ENCODE measurements at places on chromosomes 3 and 15. TPM values are rescaled to one million over a fixed set of nuclear protein-coding genes. Genes with fewer than 3 reads are reported as not detected.
A peak's percentile ranks its signal among the peaks of the same experiment; 100 is the strongest.

TMEM45A gene
- 6.9 TPM for polyA plus RNA-seq

DNA sequence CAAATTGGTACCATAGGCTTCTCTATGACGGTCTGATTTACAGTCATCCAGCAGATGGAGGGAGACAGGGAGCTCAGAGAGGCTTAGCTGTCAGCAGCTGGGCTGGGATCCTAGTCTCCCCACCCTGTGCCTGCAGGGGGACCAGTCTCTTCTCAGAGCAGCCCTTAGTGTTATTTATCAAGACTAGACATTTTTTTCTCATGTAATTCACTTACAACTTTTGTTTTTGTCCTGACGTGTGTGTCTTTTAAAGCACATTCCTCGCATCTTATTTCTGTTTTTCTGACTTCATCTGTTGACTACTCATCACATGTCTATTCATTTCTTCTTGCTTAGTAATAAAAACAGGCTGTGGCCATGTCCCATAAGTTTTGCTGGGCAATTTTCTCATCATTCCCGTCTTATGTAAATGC, 116.1 kb downstream of the KLF13 start:
- no peak overlapping the region for H3K27ac ChIP-seq
- no peaks in the 10 kb centered on the region for H3K36me3 ChIP-seq
- no peak overlapping the region for H3K4me3 ChIP-seq
- DNase-seq: no peak
- H3K27me3 ChIP-seq: no peaks in the 10 kb centered on the region

GRCh38 chr3:3448468-3448867, 269.0 kb upstream of the CRBN start:
- no peak overlapping the region for H3K27ac ChIP-seq
- H3K4me3 ChIP-seq: no peak overlapping the region
- H3K4me1 ChIP-seq: no peaks in the 10 kb centered on the region
- no peak for DNase-seq

TTC14 gene
- polyA plus RNA-seq: 57.3 TPM

DNA sequence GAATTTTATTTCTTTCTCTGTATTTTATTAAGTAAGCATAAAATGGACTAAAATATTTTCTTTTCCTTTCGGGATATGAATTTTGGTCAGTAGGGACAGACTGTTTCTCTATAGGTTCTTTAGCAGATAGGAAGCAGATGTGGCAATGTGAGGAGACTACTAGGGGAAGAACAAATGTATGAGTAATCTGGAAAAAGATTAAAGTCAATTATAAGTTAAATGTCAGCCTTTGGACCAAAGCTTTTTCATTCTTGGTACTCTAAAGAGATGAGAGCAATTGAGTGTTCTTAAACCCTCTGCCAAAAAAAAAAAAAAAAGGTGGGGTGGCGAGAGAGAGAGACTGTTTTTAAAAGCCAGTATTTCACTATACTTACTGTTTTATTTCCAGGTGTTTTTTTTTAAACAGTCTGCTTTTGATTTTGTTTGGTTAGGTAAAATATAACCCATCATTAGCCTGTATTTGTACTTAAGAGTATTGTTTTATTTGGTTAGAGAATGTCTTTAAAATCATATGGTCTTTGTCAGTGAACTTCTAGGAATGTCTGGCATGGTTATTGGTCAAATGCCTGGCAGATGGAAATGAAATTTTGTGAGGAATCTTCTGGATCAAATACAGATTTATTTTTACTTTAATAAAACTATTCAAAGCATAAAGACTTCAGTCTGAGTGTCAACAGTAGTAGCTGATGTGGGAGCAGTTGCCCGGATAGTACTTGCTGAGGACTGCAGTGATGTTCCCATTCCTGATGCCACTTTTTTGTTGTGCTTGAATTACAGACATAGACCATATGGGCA, 63.8 kb downstream of the LRRC49 start:
- no peak overlapping the region for H3K27ac ChIP-seq
- H3K4me3 ChIP-seq: no peak overlapping the region
- no peak for DNase-seq
- no peaks in the 10 kb centered on the region for H3K4me1 ChIP-seq
- no peaks in the 10 kb centered on the region for H3K27me3 ChIP-seq

DNA sequence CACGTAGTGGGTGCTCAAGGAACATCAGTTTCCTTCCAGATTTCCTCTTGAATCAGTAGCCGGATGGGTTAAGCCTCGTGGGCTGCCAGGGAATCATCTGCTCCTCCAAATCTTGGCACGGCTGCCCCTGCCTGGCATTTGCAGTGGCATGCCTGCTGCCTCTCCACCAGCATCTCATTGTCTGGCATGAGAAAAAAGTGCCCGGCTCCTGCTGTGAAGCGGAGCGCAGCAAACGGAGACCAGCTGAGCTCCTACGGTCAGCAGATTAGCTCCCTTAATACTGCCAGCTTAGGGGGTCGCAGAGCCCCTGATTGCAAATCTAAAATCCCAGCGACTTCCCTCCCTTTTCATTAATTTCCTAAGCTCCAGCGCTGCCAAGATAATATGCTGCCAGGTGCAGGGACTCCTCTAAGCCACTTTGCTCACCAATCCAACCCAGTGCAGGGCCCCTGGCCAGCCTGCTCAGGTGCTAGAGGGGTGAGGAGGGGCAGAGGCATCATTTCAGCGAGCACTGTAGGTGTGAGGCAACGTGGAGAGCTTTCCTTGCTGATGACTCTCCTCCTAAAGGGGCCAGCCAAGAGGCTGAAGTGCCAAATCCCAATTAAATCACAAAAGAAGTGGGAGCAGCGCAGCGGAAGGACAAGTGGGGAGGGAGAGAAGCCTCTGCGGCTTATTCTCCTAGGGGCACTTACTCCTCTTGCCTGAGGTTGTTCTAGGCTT, 49.6 kb upstream of the ST8SIA2 start:
- no peak for DNase-seq
- H3K27me3 ChIP-seq: peaks cover 5% of the 10 kb centered on the region
- no peak overlapping the region for H3K27ac ChIP-seq
- no peaks in the 10 kb centered on the region for H3K36me3 ChIP-seq

ITIH3 gene
- polyA plus RNA-seq: 6.7 TPM

DNA sequence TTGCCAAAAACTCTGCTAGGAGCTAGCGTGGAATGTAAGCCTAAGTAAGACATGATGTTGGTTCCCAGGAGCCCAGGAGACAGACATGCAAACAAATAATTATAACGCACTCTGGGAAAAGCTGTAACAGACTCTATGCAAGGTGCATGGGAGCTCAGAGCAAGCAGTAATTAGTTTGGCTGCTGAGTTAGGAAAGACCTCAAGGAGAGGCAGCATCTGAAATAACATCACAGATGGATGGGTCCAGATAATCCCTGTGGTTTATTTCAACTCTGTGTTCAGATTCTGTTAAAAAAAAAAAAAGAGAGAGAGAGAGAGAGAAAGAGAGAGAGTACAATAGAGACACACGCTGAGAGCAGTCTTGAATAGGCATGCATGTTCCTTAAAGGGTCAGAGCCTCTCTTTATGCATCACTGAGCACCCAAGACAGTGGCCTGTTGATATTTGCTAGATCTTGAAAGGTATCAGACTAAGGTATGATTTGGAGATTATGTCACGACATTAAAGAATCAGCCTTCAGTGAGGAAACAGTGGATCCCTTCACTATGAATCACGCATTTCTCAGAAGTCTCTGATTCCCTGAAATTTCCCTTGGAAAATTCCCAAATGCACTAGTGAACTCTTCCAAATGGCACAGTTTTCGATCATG, 124.4 kb upstream of the LIPC start:
- no peak for DNase-seq
- H3K27ac ChIP-seq: no peak overlapping the region
- no peaks in the 10 kb centered on the region for H3K27me3 ChIP-seq
- H3K4me3 ChIP-seq: no peak overlapping the region
- no peaks in the 10 kb centered on the region for H3K4me1 ChIP-seq

SFMBT1 gene
- 3.0 TPM for polyA plus RNA-seq

- no peaks in the 10 kb centered on the region for H3K27me3 ChIP-seq
- peaks cover 15% of the 10 kb centered on the region for H3K4me1 ChIP-seq
- DNase-seq: peak; percentile 78
- H3K36me3 ChIP-seq: no peaks in the 10 kb centered on the region
- peak overlapping the region; percentile 73 for H3K27ac ChIP-seq
Observed at GRCh38 chr3:151210676-151211381, 7.8 kb upstream of the GPR171 start.
